Ovary (tissue), 10 donors: ENCODE measurements at places on chromosomes 2 and 18. TPM values are rescaled to one million over a fixed set of nuclear protein-coding genes. Genes with fewer than 3 reads are reported as not detected.

Gene RAD51AP2
- total RNA-seq, result 0.18 TPM

Gene C1QL2
- total RNA-seq, result 0.15 TPM

Gene ZNF638
- 123 TPM for total RNA-seq

Gene ERMN
- not detected for total RNA-seq

Gene BMP10
- total RNA-seq, result not detected

Gene CIB4
- not detected for total RNA-seq

Gene HNRNPLL
- 47.0 TPM for total RNA-seq

Gene IRS1
- 48.0 TPM for total RNA-seq

Gene STAT1
- total RNA-seq, result 38.0 TPM

Gene CNDP2
- total RNA-seq, result 98.3 TPM

Gene RNU2-63P
- not detected for total RNA-seq

Gene ACMSD
- total RNA-seq, result not detected

Gene FARSB
- 27.1 TPM for total RNA-seq

Gene ANO7
- total RNA-seq, result 2.7 TPM

Gene NRP2
- 114 TPM for total RNA-seq

Gene STPG4
- not detected for total RNA-seq

Gene GLI2
- 51.1 TPM for total RNA-seq

Gene SAG
- total RNA-seq, result not detected
